ENCODE measurements at places on chromosomes 3 and 15. TPM values are rescaled to one million over a fixed set of nuclear protein-coding genes. Genes with fewer than 3 reads are reported as not detected.

C3orf85 gene
- polyA plus RNA-seq, result 95.5 TPM

FETUB gene
- polyA plus RNA-seq, result not detected

CADM2 gene
- 2.4 TPM for polyA plus RNA-seq

LMAN1L gene
- polyA plus RNA-seq, result not detected
